Tibial nerve (tissue), 4 donors: ENCODE measurements at places on chromosomes 4 and X. TPM values are rescaled to one million over a fixed set of nuclear protein-coding genes. Genes with fewer than 3 reads are reported as not detected.

GSX2 gene
- not detected for total RNA-seq

C4orf51 gene
- not detected for total RNA-seq

WDR19 gene
- 93.1 TPM for total RNA-seq

RHOXF2B gene
- not detected for total RNA-seq

NEXMIF gene
- 1.3 TPM for total RNA-seq

MAGEC2 gene
- total RNA-seq: not detected

EXOSC9 gene
- total RNA-seq: 29.4 TPM

KLB gene
- total RNA-seq: 4.4 TPM

GYPE gene
- total RNA-seq: not detected

MFAP3L gene
- total RNA-seq: 22.4 TPM

STK26 gene
- 3.9 TPM for total RNA-seq

WDFY3 gene
- 105 TPM for total RNA-seq

FDCSP gene
- not detected for total RNA-seq

TLR10 gene
- total RNA-seq: under 0.01 TPM

TMSB15B gene
- 2.3 TPM for total RNA-seq

HPGD gene
- 1.0 TPM for total RNA-seq

PASD1 gene
- not detected for total RNA-seq

THAP6 gene
- 30.0 TPM for total RNA-seq

STS gene
- total RNA-seq: 9.6 TPM
